ENCODE measurements at places on chromosomes 2 and 18.

DNA sequence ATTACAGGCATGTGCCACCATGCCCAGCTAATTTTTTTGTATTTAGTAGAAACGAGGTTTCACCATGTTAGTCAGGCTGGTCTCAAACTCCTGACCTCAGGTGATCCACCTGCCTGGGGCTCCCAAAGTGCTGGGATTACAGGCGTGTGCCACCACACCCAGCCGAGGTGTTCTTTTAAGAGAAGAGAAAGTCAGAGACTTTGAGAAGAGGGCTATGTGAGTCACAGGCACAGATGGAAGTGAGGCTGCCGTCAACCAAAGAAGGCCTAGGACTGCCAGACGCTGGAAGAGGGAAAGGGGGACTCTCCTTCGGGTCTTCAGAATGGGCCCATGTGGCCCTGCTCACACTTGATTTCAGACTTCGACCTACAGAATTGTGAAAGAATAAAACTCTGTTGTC is 67.2 kb upstream of the SH3BP4 start:
- no peak for DNase-seq

- no peak for DNase-seq
Observed at GRCh38 chr2:100982431-100982861, 19.6 kb upstream of the RPL31 start.

DNA sequence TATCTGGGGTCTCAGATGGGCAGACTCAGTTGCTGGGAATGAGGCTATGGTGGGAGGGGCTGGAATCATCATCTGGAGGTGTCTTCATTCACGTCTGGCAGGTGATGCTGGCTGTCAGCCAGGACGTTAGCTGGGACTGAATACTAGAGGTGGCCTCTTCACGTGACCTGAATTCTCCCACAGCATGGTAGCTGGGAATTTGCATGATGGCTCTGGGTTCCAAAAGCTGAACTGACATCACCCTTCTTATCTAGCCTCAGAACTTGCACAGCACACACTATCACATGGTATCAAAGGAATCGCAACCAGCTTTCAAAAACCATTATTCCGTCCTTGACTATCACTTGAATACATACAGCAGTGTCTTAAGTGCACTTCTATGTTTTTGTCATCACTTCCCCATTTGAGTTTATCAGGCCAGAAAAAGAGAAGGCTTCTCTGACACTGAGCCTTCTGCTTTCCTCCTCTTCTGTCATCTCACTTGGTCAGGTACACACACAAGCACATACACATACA is 53.0 kb upstream of the LRP2 start:
- DNase-seq = no peak

- peak; percentile 35 for DNase-seq
Observed at GRCh38 chr2:10242998-10243925, 59.4 kb upstream of the HPCAL1 start.

- no peak for DNase-seq
Observed at GRCh38 chr2:207892716-207893402, 123.2 kb upstream of the FZD5 start.

DNA sequence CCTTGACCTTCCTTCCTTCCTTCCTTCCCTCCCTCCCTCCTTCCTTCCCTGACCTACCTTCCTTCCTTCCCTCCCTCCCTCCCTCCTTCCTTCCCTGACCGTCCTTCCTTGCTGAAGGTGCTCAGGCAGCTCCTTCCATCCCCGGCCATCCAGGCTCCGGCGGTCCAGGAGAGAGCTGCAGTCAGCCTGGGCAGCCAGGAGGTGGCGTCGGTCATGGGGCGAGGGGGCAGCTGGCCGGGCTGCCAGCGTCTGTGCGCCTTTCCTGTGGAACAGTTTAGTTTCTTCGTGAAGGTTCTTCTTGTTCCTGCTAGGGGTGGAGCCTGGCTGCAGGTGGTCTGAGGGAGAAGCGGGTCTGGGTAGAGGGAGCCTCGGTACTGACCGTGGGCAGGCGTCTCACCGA is 15.7 kb downstream of the GPR35 start:
- no peak for DNase-seq

- DNase-seq = no peak
Observed at GRCh38 chr2:210046851-210047500, 44.5 kb downstream of the RPE start.

GRCh38 chr2:182281276-182281675 is 145.6 kb downstream of the PDE1A start:
- no peak for DNase-seq

- no peak for DNase-seq
Observed at GRCh38 chr2:145599756-145600155, 1079.8 kb upstream of the ZEB2 start.

DNA sequence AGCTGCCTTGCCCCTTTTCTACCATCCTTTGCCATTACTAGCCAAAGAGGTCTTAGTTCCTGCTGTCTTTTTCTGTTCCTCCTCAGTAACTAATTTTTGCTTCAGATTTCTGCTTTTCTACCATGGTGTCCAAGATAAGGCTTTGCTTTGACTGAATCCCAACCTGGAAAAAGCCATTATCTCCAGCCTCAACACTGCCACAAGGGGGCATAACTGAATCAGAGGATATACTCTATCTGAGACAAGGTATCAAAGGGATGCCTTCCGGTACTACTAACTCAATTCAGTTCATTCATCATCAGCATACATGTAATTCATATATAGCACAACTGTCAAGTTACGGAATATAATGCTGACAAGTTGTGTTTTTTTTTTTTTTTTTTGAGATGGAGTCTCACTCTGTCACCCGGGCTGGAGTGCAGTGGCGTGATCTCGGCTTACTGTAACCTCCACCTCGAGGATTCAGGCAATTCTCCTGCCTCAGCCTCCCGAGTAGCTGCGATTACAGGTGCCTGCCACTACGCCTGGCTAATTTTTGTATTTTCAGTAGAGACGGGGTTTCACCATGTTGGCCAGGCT is 11.4 kb downstream of the OSGEPL1 start:
- DNase-seq = no peak

DNA sequence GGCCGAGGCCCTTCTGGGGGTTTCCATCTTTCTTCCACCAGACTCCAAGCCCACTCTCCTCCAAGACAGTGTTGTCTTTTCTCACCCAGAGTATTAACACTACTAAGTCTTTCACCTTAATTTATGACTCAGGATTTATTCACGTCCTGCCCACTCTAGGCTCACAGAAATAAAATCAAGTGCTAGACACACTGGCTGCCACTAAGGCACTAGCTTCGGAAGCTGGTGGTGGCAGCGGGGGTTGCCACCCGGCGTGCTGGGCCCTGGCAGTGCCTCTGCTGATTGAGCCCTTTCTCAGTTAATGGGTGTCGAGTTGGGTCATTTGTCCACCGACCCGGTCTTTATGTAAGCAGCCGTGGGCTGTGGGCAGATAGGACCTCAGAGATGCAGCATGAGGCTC is 93.6 kb upstream of the FZD5 start:
- DNase-seq = no peak
